ENCODE measurements at places on chromosomes 1 and 21.

- no peak for DNase-seq
Observed at GRCh38 chr21:21605521-21605920, 607.3 kb downstream of the NCAM2 start.

GRCh38 chr1:240906477-240906876 lies 294.5 kb upstream of the GREM2 start:
- no peak for DNase-seq

DNA sequence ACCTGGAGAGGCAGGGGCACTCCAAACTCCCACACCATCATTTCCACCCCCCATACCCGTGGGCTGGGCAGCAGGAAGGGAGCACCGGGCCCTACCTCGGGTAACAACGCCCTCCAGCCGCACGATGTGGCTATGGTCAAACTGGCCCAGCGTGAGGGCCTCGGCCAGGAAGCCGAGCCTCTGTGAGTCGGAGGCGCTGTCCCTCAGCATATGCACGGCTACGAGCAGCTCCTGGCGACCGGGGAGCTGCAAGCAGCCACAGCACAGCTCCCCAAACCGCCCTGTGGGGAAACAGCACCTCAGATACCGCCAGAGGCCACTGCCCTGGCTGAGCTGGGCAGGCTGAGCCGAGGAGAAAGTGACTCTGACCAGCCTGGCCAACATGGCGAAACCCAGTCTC lies 29.2 kb downstream of the CDCA8 start:
- DNase-seq, result no peak

GRCh38 chr1:116558140-116558549 lies 12.7 kb downstream of the CD58 start:
- DNase-seq, result peak; percentile 37

DNA sequence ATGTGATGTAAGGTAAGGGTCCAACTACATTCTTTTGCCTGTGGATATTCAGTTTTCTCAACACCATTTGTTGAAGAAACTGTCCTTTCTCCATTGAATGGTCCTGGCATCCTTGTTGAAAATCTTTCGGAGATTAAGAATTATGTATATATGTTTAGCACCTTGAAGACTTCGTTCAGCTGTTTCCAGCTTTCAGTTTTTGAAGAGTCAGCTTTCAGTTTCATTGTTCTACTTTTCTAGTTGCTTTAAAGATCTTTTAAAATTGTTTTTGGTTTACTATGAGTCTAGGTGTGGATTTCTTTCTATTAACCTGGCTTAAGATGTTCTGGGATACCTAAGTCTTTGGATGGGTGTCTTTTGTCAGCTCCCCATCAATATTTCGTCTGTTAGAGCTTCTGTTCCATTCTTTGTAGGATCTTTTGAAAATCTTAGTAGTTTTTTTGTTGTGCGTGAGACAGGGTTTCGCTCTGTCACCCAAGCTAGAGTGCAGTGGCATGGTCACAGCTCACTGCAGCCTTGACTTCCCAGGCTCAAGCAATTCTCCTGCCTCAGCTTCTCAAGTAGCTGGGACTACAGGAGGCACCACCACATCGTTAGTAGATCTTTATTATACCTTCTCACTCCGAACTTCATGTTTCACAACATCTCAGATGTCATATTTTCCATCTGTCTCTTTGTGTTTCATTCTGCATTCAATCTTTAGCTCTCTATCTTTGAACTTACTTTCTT lies 353.5 kb upstream of the B3GALT2 start:
- DNase-seq, result no peak

DNA sequence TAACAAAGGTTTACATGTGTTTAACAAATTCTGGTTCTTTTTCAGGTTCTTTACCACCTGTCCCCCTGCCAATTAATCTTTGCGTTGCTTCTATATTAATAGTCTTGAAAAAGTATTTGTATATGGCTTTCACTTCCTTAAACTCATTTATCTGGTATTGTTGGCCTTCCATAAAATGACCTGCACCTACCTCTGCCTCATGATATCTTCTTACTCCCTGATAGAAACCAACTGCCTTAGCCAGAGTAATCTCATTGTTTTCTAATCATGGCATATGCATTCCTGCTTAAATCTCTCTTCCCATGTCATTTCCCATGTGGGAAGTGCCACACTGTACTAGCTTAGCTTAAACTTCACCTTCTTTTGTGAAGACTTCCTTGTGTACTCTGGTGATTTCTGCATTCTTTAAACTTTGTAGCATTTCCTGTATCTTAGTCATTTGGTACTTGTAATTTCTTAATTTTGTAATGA lies 8.7 kb downstream of the SMG7 start:
- DNase-seq, result no peak

DNA sequence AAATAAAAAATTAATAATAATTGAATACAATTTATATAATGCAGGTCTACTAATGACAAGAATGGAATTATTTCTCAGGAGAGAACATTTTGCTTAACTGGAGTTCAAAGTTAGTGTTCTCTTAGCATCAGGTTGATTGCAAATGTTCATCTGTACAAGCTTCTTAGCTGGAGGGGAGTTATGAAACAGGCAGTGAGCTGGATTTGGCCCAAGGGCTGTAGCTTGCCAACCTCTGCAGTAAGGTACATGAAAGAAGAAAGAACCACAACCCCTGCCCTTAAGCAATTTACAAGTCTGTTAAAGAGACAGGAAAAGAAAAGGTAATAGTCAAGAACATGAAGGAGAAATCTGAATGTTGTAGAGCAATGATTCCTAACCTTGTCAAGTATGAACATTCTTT lies 17.0 kb downstream of the LPGAT1 start:
- DNase-seq, result peak; percentile 55

- no peak for DNase-seq
Observed at GRCh38 chr1:3902571-3903091, 2.6 kb upstream of the C1orf174 start.

DNA sequence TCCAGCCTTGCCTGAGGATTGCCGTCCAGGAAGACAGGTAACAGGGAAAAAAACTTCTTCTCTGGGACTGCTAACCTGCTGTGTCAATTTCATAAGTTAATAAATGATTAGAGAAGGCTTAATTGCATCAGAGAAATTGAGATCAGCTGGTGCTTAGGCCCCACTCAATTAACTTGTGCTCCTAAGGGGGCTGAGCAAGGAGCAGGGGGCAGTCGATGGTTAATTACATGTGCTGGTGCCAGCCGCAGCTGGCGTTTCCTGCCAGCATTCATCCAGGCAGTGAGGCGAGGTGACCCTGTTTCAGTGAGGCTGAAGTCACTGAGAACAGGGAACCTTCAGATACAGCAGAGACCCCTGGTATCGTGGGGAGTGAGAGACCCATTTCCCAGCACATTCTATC lies 60.0 kb downstream of the FAM163A start:
- no peak for DNase-seq

DNA sequence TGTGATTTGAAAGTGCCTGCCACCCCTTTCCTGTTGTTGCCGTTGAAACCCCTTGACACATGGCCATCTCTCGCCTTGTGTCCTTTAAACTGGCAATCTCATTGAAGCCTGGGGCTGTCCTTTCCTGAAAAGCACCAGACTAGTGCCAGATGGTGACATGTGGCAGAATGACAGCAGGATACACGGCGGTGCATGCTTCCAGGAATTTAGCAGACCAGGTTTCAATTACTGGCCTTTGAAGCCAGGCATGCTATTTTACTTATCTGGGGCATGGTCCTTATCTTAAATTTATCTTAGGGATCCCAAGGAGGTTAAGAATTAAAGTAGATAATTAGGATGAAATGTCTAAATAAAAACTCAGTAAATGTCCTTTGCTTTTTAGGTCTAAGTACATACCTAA lies 15.2 kb downstream of the PLPPR4 start:
- DNase-seq, result no peak

GRCh38 chr1:172720339-172720738 lies 61.4 kb downstream of the FASLG start:
- DNase-seq, result no peak

DNA sequence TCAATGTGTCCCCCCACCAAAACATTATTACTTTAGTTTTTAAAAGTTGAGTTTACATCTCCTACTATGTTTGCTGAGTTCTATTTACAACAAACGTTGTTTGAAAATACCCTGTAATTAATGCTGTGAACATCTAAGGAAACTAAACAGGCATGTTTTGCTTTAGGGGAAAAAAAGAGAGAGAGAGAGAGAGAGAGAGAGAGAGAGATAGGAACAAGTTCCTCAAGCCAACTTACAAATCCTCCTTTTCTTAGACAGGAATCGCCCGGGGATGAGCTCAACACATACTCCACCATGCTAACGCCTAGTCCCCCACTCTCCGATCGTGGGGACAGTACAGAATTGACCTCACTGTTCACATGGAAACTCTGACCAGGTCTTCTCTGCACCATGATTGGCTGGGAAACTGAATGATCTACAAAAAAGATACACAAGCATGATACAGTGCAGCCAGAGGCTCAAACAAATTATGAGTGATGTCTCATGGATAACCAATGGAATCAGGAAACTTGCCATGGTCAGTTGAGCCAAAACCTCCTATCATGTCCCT lies 59.8 kb downstream of the PUM1 start:
- no peak for DNase-seq

GRCh38 chr1:18907021-18907916 lies 4.9 kb upstream of the ALDH4A1 start:
- peak; percentile 73 for DNase-seq

DNA sequence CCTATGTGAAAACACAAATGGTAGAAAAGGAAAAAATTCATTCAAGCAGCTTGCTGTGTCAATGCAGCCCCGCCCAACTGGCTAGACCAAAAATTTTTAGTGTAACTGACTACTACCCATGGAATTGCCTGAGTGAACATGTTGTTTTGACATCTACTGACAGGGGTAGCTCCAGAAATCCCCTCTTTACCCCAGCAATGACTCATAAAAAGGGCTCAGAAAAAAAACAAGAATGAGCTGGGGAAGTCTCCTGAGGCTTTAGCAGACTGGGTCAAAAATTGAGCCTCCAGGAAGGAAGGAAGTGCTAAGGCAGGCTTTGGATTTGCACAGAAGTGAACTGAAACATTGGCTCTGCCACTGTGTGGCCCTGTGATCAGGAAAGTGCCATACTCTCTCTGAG lies 24.4 kb upstream of the FGGY start:
- no peak for DNase-seq

GRCh38 chr1:223227031-223227430 lies 84.0 kb upstream of the TLR5 start:
- DNase-seq, result no peak

DNA sequence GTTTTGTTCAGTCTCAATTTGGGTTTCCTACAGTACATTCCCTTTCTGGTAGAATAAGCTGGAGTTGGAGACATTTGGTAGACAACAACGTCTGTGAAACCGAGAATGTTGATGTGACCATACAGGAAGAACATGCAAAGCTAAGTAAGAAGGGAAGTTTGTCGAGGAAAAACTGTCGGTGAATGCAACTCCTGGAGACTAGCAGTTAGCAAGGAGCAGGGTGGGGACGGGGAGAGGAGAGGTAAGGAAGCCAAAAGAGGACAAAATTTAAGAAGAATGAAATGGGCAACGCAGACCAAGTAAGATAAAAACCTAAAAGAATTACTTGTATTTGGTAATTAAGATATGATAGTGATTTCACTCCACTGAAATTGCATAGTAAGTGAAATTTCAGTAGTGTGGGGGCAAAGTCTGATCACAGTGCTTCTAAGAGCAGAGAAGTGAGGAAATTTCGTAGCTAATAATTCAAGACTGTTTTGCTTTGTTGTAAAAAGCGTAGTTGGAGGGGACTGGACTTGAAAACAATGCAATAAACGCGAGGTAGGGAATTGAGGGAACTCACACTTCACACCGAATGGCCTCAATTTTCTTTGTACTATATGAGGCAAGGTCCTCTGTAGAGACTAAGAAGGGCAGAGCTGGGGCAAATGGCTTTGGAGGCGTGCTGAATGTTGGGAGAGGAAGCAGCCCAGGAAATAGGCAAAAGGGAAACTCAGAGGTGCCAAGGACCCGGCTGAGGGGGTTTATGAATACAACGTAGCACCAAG lies 787 bp upstream of the GIPC2 start:
- DNase-seq, result no peak

- no peak for DNase-seq
Observed at GRCh38 chr1:17573518-17574041, 34.1 kb downstream of the ARHGEF10L start.

- no peak for DNase-seq
Observed at GRCh38 chr1:245934409-245934808, 572.7 kb downstream of the SMYD3 start.

DNA sequence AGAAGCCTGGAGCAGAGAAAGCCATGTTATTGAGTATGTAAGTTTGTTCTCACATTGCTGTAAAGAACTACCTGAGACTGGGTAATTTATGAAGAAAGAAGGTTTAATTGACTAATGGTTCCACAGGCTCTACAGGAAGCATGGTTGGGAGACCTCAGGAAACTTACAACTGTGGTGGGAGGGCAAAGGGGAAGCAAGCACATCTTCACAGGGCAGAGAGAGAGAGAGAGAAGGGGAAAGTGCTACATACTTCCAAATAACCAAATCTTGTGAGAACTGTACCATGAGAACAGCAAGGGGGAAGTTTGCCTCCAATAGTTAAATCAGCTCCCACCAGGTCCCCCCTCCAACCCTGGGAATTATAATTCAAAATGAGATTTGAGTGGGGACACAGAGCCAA lies 302.7 kb downstream of the ST6GALNAC3 start:
- DNase-seq, result no peak

DNA sequence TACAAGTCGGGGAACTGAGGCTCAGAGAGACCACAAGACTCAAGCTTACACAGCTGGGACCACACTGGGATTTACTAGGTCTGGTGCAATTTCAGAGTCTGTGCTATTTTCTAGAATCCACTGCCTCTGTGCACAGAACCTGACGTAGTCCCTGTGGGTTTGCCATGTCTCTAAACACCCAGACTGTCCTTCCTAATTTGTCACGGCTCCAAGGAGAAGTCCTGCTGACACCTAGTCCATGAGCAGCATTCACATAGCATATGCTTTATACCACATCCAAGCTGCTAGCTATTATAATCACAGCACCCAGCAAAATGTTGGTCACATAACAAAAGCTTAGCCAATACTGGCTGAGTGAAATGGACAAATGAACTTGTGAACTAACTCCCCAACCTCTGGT lies 79.0 kb upstream of the HMGB4 start:
- DNase-seq, result no peak

DNA sequence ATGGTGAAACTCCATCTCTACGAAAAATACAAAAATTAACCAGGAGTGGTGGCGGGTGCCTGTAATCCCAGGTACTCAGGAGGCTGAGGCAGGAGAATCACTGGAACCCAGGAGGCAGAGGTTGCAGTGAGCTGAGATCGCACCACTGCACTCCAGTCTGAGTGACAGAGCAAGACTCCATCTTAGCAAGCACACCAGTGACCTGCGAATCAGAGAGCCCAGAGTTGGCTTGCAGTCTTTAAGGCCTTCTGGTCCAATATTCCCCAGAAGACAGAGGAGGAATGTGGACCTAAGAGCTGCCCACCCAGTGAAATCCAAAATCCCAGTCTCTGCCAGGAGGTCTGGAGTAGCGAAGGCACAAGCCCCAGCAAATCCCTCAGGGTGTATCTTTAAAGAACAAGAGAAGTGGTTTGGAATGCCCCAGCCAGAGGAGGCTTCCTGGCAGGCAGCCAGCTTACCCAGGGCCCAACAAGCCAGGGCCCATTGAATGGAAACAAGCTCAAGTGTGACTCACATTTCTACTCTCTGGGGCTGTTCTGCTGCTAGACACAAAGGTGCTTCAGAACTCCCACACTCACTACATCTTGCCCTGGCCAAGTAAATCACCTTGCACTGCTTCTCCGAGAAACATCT lies 23.9 kb downstream of the GPR161 start:
- no peak for DNase-seq

- DNase-seq, result peak; percentile 74
Observed at GRCh38 chr1:107965110-107965991, at the start of gene VAV3. Gene VAV3 (minus strand): TSS chr1:107965180. CDS start chr1:107964869, 311 bp downstream.

Measured in GF-D8 (cell line).